ENCODE measurements at places on chromosomes 4 and X.

DNA sequence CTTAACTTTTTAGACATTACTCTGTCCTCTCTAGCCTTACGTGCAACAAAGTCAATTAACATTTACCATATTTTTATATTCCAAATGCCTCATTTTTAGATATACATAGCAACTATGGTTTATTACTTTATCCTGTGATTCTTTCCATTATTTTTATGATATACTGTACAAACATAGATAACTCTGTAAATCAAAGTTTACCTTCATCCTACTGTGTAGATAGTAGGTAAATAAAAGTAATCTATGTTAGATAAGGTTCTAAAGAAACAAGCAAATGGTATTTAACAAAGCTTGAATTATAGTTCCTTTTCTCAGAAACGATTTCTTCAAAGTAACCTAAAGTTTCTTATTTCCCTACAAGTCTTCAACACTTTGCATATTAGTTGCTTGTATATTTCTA, 350.0 kb downstream of the GALNTL6 start:
- DNase-seq = no peak

- no peak for DNase-seq
Measured at GRCh38 chrX:67892401-67892800, 348.6 kb downstream of the AR start.

- no peak for DNase-seq
Measured at GRCh38 chrX:129782706-129783105, 3.0 kb downstream of the SASH3 start.

DNA sequence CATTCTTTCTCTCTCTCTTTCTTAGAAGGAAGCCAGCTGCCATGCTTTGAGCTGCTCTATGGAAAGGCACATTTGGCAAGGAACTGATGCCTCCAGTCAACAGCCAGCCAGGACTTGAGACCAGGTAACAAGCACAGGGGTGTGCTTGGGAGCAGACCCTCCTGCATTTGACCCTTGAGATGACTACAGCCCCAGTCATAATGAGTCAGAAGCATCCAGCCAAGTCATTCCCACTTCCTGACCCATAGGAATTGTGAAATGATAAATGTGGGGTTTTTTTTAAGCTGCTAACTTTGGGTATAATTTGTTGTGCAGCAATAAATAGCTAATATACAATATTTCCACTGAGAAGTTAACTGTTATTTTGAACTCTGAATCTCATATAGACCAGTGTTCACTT, 446.9 kb downstream of the GRXCR1 start:
- DNase-seq = no peak

DNA sequence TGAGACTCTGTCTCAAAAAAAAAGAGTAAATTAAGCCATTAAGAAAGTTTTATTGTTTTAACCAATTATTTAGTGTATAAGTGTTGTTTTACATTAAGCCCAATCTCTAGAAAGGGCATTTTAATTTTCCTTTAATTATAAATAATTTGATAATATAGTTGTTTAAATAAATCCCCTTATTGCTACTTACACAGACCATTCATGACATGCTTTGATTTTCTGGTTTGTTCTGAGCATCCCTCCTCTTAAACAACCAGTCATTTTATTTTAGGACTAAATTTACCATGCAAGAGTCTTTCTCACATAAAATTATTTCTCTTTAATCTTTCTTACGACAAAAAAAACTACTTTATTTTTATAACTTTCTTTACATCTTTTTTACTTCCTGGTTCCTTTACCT, 23.5 kb upstream of the PAGE5 start:
- no peak for DNase-seq

DNA sequence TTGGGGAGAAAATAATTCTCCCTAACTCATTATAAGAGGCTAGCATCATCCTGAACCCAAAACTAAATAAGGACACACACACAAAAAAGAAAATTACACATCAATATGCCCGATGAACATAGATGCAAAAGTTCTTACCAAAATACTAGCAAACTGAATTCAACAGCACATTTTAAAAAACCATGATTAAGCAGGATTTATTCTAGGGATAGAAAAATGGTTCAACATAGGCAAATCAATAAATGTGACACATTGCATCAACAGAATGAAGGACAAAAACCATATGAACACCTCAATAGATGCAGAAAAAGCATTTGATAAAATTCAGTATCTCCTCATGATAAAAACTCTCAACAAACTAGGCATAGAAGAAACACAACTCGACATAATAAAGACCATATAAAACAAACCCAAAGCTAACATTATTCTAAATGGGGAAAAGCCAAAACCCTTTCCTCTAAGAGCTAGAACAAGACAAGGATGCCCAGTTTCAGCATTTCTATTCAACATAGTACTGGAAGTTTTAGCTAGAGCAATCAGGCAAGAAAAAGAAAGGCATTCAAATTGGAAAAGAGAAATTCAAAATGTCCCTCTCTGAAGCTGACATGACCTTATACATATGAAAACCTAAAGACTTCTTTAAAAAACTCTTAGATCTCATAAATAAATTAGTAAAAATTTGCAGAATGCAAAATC, 200.9 kb downstream of the NKX6-1 start:
- no peak for DNase-seq

GRCh38 chr4:8427761-8428287, 12.7 kb downstream of the ACOX3 start:
- no peak for DNase-seq

- no peak for DNase-seq
Measured at GRCh38 chr4:17203797-17204196, 305.4 kb upstream of the LDB2 start.

DNA sequence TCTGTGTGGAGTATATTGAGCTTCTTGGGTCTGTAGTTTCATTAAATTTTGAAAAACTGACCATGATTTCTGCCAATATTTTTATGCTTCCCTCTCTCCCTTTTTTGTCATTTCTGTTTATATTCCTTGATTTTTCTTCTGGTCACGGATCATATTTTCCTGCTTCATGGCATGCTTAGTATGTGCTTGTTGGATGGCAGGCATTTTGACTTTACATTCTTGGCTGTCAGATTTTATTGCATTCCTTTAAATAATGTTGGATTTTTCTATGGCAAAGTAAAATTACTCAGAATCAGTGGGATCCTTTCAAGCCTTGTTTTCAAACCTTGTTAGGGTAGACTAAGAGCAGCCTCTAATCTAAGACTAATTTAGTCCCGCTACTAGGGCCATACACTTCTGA, 531.8 kb downstream of the IL15 start:
- DNase-seq = no peak

- no peak for DNase-seq
Measured at GRCh38 chrX:41870719-41871151, 52.6 kb downstream of the CASK start.

GRCh38 chrX:24988314-24988713, 27.5 kb downstream of the ARX start:
- DNase-seq = no peak

GRCh38 chr4:40856840-40857362, 107.1 kb downstream of the NSUN7 start:
- peak; percentile 88 for DNase-seq

DNA sequence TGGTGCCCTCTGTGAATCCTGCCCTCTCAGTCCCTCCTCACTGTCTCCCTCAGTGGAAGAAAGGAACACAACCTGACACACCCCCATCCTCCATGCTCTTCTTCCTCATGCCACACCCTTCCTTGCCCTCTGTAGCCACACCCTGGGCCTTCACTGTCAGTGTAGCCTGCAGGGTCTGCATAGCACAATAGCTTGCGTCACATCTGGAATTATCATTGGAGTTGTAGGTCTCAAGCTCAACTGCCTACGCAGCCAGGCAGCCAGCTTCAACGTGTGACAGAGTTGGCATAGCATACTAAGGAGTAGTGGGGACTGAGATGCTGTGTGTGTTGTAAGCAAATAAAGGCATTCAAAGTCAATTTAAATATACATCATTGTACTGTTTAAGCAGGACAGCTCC, 113.5 kb upstream of the SCML1 start:
- DNase-seq = no peak

- no peak for DNase-seq
Measured at GRCh38 chr4:159117564-159117963, 14.7 kb downstream of the RAPGEF2 start.

DNA sequence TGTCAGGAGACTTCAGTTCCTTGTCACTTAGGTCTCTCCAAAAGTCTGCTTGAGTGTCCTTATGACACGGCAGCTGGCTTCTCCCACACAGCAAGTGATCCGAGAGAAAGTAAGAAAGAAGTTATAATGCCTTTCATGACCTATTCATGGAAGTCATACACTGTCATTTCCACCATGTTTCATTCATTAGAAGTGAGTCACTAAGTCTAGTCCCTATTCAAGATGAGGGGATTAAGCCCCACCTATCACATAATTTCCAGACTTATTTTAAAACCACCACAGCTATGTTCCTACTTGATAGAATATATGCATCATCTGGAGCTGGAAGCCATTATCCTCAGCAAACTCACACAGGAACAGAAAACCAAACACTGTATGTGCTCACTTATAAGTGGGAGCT, 25.2 kb upstream of the COL25A1 start:
- DNase-seq = no peak

DNA sequence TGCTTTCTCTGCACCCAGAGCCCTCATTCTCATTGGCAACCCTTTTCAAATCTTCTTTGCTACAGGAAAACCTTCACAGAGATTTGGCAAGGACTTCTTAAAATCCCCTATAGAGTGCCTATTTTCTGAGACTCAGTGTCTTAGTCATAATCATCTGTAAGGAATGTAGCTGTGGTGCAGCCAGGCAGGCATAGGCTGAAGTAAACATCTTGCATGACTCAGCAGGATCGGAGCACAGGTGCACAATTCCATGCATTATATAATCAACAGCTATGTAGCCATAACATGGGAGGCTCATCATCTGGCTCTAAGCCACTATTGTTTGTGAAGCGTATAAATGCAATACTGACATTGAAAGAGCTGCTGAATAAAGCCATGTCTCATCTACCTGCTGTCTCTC, 368.8 kb downstream of the MAGEE1 start:
- DNase-seq = no peak

GRCh38 chr4:2071252-2071911, 12.3 kb downstream of the NAT8L start:
- DNase-seq = no peak

- no peak for DNase-seq
Measured at GRCh38 chr4:137688651-137689050, 156.4 kb upstream of the PCDH18 start.

- DNase-seq = no peak
Measured at GRCh38 chr4:26144526-26145155, 176.2 kb upstream of the RBPJ start.

DNA sequence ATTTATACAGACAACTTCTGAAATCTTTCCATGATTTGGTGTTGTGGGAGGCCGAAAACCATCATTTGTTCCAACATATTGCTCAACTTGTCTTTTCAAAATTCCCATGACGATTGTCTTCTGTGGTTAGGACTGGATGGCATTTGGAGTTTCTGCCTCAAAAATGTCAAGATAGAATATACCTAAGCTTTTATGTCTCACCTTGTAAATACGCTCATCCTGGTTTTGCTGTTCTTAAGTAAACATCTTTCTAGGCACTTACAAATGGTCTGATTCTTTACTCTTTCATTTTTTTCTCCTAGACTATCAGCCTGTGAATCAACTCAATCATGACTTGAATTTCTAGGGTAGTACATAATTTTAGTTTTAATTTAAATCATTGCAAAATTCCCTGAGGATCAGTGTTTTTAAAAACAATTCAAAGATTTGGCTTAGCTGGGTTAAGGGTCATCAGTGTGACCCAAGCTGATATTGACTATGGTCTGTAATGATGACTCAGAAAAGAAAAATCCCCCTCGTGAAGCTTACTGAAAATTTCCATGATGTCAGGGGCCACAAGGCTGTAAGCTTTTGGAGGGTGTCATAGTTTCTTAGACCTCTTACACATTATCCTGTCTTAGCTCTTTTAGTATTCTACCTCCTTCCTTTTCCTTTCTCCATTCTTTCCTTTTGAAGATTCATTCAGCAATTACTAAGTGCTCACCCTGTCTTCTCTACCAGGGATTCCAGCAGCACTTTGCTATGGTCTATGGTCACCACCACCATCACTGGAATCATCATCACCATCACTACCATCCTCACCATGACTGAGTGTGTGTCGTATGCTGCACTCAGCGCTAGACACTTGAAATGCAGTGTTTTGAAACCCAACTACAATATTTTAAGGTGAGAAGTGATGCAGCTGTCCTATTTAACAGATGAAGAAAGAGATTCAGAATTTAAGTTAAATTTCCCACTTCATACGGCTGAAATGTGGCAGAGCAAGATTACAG, 124.4 kb downstream of the CPE start:
- DNase-seq = no peak

DNA sequence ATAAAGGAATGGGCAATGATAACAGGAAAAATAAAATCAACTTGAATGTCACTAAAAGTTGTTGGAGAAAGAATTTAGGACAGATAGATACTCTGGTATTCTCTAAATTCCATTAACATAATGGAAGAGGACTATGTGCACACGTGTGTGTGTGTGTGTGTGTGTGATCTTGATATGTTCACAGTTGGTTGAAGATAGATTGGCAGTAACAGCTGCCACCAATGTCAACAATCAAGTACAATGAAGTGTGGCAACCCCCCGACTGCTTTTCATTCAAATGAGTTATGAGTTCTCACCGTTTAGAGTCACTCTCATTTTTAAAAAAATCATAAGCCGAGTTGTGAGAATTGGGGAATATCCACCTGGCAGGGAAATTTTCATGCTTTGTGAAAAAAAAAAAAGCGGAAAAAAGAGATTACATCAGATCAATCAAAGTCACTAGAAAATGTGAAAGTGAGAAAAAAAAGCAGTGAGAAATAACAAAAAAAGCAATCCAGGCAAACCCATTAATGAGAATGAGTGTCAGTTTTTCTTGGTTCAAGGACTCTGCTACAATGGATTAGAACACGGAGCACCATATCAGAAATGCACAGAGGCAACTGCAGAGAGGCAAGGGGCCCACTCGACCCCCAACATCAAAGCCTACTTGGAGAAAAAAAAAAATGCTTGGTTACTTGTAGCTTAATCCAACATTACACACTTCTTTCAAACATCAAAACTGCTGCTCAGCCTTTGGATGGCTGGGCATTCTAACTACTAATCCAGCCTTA, 414.9 kb upstream of the PITX2 start:
- DNase-seq = no peak

DNA sequence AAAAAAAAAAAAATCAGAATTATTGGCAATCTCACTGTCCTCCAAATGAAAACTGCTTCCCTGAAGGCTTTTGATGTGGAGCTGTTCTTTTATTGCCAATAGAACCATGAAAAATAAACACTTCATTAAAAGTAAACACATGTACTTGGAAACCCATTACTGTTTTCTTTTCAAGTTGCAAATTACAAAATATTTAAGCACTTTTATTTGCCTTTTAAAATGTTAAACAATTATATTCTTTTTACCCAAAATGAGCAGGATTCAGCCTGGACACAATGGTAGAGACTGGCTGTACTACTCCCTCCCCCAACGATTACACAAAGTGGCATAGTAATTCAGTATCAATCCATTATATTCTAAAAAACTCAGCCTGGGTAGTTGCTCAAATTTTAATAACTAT, 60.9 kb downstream of the SH2D1A start:
- DNase-seq = no peak

DNA sequence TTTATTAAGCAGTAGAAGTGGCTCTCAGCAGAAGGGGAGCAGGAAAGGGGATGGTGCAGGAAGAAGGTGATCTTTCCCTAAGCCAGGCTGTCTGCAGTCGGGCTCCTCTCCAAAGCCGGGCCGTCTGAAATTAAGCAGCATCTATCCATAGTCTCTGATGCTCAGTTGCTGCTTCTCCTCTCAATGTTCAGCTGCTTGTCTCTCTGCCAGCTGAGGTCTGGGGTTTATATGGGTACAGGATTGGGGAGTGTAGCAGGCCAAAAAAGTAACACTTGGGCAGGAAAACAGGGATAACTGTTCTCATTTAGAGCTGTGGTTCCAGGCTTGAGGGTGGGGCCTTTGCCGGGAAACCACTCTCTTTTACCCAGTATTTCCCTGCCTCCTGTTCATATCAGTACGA, 39.2 kb upstream of the CCKAR start:
- no peak for DNase-seq

Measured in kidney (tissue), 22 donors.